T-cell (primary cell): ENCODE measurements at places on chromosomes 2 and 18. TPM values are rescaled to one million over a fixed set of nuclear protein-coding genes. Genes with fewer than 3 reads are reported as not detected.

DNA sequence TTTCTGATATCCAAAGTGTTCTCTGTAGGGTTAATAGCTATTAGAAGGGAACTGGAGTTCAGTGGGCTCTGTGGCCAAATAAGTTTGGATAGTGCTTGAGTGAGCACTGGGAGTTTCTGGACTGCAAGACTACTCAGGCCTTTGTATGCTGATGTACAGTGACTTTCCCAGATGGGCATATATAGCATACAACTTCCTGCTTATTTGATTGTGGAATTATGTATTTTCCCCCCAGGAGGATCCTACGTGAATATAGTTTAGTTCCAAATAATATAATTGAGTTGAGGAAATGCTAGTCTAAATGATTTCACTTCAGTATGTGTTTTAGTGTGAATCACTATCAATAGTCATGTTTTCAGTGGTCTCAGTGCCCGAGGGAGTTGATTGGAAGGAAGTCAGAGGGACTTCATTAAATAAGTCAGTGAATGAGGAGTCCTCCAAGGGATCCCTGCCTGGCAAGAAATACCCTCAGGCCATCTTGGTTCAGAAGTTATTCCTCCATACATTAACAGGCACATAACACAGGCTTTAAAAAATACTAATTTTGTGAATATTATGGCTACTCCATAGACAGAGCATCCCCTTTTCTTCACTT is 251.4 kb downstream of the PRKCE start:
- H3K36me3 ChIP-seq = no peaks in the 10 kb centered on the region
- H3K4me3 ChIP-seq = no peak overlapping the region
- H3K4me1 ChIP-seq = no peaks in the 10 kb centered on the region

DNA sequence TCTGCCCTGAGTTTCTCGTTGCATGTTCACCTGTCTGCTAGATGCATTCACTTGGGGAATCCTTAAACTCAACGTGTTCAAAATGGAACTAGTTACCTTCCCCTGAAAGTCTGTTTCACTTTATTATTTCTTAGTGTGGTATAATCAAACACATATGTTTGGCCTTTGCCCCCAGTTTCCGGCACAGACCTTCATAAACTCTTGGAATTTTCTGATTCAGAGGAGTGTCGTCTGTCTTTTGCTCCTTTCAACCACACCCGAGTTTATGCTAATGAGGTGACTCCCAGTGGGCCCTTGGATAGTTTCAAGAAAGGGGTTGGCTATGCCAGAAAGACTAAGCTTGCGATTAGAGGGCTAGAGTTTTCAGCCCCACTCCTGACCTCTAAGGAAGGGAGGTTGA is 198.9 kb downstream of the CDCA7 start:
- no peak for DNase-seq
- H3K27me3 ChIP-seq = no peaks in the 10 kb centered on the region
- H3K27ac ChIP-seq = no peak overlapping the region
- H3K36me3 ChIP-seq = no peaks in the 10 kb centered on the region

GRCh38 chr2:163417596-163418337 is 318.0 kb downstream of the FIGN start:
- H3K4me1 ChIP-seq = no peaks in the 10 kb centered on the region
- DNase-seq = no peak
- H3K4me3 ChIP-seq = no peak overlapping the region
- H3K27me3 ChIP-seq = no peaks in the 10 kb centered on the region
- no peak overlapping the region for H3K27ac ChIP-seq
- H3K36me3 ChIP-seq = no peaks in the 10 kb centered on the region

- H3K36me3 ChIP-seq = peaks cover 27% of the 10 kb centered on the region
- no peak for DNase-seq
- H3K4me3 ChIP-seq = no peak overlapping the region
- H3K27me3 ChIP-seq = no peaks in the 10 kb centered on the region
These were observed 23.5 kb downstream of the KDM3A start for GRCh38 chr2:86464652-86465051.

DNA sequence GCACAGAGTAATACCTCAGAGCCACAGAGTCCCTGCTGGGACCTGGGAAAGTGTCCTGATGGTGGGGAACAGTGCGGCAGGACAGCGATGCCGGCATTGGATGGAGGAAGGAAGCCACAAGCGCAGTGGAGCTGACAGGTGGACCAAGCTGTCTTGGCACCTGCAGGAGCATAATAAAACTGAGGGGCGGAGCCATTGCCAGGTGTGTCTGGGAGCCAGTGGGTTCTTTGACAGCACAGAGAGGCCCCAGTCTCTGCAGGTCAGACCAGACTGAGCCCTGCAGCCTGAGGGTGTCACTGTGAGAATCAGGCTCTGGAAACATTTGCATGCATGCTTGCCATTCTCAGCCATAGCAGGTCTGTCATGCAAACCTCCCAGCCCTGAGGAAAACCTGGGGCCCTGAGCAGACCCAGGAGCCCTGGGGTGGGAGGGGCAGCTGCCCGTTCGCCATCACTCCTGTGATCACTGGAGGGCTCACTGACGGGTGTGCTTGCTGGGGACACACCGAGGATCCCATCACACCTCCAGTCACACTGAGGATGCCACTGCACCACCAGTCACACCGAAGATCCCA is 210.5 kb upstream of the HDAC4 start:
- H3K27me3 ChIP-seq = peaks cover 25% of the 10 kb centered on the region
- DNase-seq = no peak
- peaks cover 21% of the 10 kb centered on the region for H3K4me1 ChIP-seq
- no peak overlapping the region for H3K4me3 ChIP-seq
- H3K27ac ChIP-seq = no peak overlapping the region
- no peaks in the 10 kb centered on the region for H3K36me3 ChIP-seq

GRCh38 chr2:229914171-229914570 is 7.6 kb downstream of the TRIP12 start:
- H3K4me1 ChIP-seq = peaks cover 15% of the 10 kb centered on the region
- DNase-seq = no peak
- no peak overlapping the region for H3K4me3 ChIP-seq
- no peaks in the 10 kb centered on the region for H3K27me3 ChIP-seq
- H3K36me3 ChIP-seq = peaks cover 11% of the 10 kb centered on the region

DNA sequence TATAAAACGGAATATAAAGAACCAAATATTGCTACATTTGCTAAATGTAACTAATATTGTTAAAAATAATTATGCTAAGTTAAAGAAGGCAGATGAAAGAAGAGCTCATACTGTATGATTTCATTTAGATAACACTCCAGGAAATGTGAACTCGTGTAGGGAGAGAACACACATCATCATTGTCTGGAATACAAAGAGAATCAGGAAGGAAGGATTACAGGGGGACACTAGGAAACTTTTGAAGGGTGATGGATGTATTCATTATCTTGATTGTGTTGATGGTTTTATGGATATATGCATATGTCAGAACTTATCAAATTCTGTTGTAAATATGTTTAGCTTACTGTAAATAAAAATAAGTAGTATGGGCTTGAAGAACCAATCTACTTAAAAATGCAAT is 104.1 kb upstream of the TRIB2 start:
- H3K27ac ChIP-seq = no peak overlapping the region
- H3K27me3 ChIP-seq = no peaks in the 10 kb centered on the region
- peaks cover 2% of the 10 kb centered on the region for H3K4me1 ChIP-seq
- no peak overlapping the region for H3K4me3 ChIP-seq

TEKT4 gene
- not detected for total RNA-seq
